K562 (cell line): ENCODE measurements at places on chromosomes 12 and 14.

DNA sequence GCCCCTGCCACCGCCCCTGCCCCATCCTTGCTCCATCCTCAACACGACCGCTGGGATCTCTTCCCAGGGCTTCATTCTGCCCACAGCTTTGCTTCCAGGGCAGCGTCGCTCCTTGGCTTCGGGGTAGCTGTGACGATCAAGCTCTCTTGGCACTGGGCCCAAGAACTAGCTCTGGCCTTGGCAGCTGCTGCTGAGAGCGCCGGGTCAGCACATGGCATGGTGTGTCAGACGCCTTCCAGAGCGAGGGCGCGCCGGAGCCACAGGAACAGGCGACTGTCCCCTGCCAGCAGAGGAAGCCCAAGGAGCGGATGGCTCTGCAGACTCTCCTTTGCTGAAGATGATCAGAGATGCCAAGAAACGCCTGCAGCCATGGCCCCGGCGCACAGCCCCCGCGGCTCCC, 15.9 kb downstream of the RAB35 start:
- H3K27ac ChIP-seq: no peak overlapping the region
- H3K36me3 ChIP-seq: peaks cover 92% of the 10 kb centered on the region; the same call in 2 of the 3 replicates
- no peak overlapping the region for H3K4me3 ChIP-seq

GRCh38 chr12:122265476-122265875, 818 bp downstream of the VPS33A start:
- H3K4me3 ChIP-seq: peak overlapping the region; percentile 85
- peaks cover 24% of the 10 kb centered on the region; the same call in 2 of the 3 replicates for H3K36me3 ChIP-seq
- H3K4me1 ChIP-seq: peaks cover 12% of the 10 kb centered on the region; the same call in 1 of the 2 replicates
- no peaks in the 10 kb centered on the region for H3K27me3 ChIP-seq
- H3K27ac ChIP-seq: peak overlapping the region; percentile 79
- no peak for DNase-seq

DNA sequence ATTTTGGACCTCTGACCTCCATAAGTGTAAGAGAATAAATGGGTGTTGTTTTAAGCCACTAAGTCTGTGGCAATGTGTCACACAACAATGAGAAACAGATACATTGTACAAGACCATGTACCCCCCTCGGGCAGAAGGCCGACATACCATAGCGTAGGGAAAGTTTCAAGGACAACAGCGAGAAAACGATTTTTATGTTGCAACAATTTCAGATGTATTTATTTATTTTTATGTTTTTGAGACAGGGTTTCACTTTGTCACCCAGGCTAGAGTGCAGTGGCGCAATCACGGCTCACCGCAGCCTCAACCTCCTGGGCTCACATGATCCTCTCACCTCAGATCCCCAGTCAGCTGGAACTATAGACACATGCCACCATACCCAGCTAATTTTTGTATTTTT, 136.4 kb upstream of the NCOR2 start:
- DNase-seq: no peak
- no peaks in the 10 kb centered on the region for H3K4me1 ChIP-seq
- no peak overlapping the region for H3K4me3 ChIP-seq
- H3K36me3 ChIP-seq: no peaks in the 10 kb centered on the region

DNA sequence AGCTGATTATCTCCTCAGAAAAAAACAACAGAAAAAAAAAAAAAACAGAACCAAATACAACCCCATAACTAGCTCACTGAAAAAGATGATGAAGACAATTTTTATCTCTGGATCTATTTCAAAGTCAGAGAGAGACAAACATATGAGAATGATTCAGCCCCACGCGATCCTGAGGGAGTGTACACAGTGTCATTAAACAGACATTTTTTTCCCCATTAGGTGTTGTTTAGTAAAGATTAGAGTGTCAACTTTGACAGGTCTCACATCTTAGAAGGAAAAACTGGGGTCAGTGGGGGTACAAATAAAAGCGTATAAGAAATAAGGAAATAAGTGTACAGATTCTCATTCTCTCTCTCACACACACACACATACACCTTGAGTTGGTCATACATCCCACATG, 635.4 kb downstream of the NRXN3 start:
- no peak overlapping the region for H3K27ac ChIP-seq
- DNase-seq: no peak
- no peaks in the 10 kb centered on the region for H3K36me3 ChIP-seq
- H3K4me3 ChIP-seq: no peak overlapping the region
- H3K4me1 ChIP-seq: no peaks in the 10 kb centered on the region
- no peaks in the 10 kb centered on the region for H3K27me3 ChIP-seq

DNA sequence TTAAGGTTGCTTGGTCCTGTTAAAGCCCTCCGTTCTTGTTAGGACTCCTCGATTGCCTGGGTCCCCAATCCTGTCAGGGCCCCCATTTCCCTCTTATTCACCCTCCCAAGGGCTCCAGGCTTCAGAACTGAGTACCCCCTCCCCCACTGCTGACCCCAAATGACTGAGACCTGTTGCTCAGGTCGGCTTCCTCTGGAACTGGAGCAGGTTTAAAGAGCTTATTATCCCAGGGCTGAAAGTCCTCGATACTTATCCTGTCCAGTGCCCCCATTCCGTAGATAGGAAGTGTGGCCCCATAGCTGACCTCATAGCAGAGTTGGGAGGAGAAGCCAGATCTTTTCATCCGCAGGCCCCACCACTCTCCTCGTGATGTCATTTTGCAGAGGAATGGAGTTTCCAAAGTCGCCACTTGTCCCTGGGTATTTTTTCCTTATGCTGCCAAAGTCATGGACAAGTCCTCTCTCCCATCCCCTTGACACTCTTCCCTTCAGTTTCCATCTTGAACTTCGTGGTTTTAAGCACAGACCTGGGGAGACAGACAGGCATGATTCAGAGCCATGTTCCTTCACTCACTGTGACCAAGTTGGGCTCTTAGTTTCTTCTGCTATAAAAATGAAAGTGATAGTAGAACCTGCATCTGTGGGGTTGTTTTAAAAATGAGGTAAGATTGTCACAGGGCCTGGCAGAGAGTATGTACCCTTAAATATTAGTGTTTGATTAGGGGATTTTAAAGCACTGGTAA, 1.2 kb downstream of the USP30 start:
- peaks cover 5% of the 10 kb centered on the region; the same call in 1 of the 3 replicates for H3K36me3 ChIP-seq
- H3K27ac ChIP-seq: peak overlapping the region; percentile 63
- H3K4me1 ChIP-seq: no peaks in the 10 kb centered on the region; the same call in 1 of the 2 replicates

GRCh38 chr12:116421785-116422538, 137.2 kb upstream of the MAP1LC3B2 start:
- peaks cover 12% of the 10 kb centered on the region for H3K4me1 ChIP-seq
- no peaks in the 10 kb centered on the region for H3K36me3 ChIP-seq
- H3K4me3 ChIP-seq: no peak overlapping the region
- H3K27ac ChIP-seq: no peak overlapping the region
- no peaks in the 10 kb centered on the region for H3K27me3 ChIP-seq

DNA sequence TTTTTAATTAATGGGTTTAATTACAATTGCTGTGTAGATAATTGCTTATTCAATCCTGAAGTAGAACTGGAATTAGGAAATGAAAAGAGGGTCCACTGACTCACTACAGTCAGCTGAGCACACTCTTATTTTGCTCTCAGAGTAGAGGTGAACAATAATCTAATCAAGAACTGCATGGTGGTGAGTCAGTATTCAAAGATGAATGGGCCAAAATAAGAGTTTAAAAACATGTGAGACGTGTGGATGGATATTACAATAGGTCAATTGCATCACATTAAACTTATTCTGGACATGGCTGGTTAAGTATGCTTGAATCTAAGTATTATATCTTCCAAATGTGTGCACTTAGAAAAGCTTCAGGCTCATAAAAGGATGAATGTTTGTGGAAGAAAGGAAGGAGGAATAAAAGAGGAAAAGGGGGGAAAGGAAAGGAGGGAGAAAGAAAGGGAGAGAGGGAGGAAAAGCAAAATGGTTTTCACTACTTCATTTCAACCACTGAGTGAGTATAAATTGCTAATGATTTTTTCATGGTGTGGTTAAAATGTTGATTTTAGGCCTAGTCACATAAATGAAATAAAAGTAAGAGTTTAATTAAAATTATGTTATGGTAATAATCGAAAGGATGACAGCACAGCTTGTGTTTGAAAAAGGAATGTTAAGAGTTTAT, 27.0 kb upstream of the EEA1 start:
- H3K27ac ChIP-seq: no peak overlapping the region
- no peak for DNase-seq
- no peaks in the 10 kb centered on the region for H3K36me3 ChIP-seq
- H3K4me3 ChIP-seq: no peak overlapping the region
- no peaks in the 10 kb centered on the region for H3K4me1 ChIP-seq

GRCh38 chr12:22527999-22528398, 16.3 kb downstream of the C2CD5 start:
- peaks cover 43% of the 10 kb centered on the region for H3K36me3 ChIP-seq
- no peaks in the 10 kb centered on the region for H3K27me3 ChIP-seq
- H3K4me1 ChIP-seq: no peaks in the 10 kb centered on the region
- H3K27ac ChIP-seq: no peak overlapping the region
- DNase-seq: no peak

GRCh38 chr14:75521415-75522199, 662 bp upstream of the BATF start:
- peaks cover 4% of the 10 kb centered on the region for H3K4me1 ChIP-seq
- DNase-seq: no peak
- H3K4me3 ChIP-seq: no peak overlapping the region
- peaks cover 23% of the 10 kb centered on the region for H3K27me3 ChIP-seq
- H3K27ac ChIP-seq: no peak overlapping the region

DNA sequence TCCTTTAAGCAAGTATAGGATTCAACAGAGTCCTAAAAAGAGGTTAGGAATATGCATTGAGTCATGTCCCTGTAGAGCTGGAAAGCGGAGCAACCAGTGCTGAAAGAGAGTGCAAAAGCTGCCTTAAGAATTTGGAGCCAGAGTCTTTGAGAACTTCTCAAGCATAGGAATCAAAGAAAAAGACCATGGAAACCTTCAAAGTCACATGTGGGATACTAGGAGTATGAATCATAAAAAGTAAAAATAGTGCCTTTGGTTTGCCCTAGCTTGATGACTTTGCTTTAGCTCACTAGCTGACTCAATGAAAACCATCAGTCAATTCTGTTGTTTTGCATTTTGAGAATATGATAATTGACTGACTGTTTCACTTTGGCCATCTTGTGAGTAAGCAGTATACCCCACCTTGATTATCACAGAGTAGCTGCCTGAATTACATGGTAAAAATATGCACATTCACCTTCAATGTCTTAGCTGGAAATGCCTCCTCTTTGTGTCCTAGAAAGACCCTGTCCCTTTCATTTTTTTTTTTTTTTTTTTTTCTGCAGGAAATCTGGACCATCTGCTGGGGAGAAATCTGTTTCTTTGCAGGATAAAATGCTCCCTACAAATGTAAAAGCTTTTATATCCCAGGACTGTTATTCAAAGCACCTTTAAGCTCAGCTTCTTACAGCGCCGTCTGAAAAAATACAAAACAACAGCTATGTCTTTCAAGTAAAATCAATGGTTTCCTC, 248.6 kb upstream of the KRR1 start:
- H3K27me3 ChIP-seq: no peaks in the 10 kb centered on the region
- DNase-seq: no peak
- no peak overlapping the region for H3K4me3 ChIP-seq

DNA sequence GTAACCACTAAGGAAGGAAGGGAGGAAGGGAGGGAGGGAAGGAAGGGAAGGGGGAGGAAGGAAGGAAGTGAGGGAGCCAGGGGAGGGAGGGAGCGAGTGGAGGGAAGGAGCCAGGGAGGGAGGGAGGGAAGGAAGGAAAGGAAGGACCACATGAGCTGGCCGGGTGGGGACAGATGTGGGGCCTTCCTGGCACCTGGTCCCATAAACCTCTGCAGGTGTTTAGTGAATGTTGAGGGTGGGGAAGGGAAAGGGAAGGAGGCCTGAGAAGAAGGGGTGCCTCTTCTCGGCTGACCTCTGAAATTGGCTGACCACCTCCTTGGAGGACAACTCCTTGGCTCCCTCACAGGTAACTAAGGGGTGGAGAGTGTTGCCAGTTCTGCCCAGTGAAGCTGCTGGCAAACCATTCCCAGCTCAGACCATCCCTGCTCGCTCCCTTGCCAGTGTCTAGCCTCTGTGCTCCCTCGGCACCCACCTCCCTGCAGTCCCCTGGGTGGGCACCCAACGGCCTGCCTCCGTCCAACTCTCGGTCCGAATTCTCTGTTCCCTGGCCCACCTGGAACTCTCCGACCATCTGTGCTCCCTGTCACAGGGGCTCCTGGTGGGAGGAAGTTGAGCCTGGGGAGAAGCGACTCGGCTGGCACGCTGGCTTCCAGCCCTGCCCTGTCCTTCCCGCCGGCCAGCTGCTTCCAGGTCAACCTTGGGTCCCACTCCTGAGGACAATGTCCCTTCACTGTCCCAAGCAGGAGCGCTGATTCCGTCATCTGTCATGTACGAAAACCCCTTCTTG, 12.2 kb upstream of the PPP1R13B start:
- H3K4me3 ChIP-seq: no peak overlapping the region
- H3K27ac ChIP-seq: no peak overlapping the region
- no peaks in the 10 kb centered on the region for H3K36me3 ChIP-seq
- H3K27me3 ChIP-seq: peaks cover 18% of the 10 kb centered on the region
- DNase-seq: no peak
- H3K4me1 ChIP-seq: no peaks in the 10 kb centered on the region

- H3K36me3 ChIP-seq: no peaks in the 10 kb centered on the region
- no peaks in the 10 kb centered on the region for H3K27me3 ChIP-seq
- no peak overlapping the region for H3K4me3 ChIP-seq
- H3K27ac ChIP-seq: no peak overlapping the region
- peak; percentile 14 for DNase-seq
Observed at GRCh38 chr14:20711685-20712084, 23.1 kb downstream of the ANG start.

DNA sequence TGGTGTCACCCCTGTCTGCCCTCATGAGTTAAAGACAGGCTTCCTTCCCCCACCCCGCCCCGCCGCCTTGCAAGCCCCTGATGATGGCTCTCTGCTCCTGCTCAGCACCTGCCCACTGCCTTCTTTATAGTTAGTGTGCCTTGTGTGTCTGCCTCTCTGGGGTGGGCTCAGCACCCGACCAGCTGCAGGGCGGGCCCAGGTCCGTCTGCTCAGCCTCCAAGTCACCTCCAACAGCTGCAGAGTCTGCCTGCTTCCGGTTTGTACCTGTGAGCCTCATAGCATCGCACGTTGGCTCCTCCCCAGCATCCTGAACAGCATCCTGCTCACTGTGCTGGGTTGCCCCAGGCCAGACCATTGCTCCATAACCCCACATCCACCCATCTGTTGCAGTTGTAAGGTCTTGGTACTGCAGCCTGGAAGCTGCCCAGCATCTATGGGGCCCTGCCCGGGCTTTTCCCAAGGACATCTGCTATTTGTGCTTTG, 3.5 kb downstream of the TGFB3 start:
- no peaks in the 10 kb centered on the region; the same call in 2 of the 3 replicates for H3K4me1 ChIP-seq
- no peak overlapping the region for H3K27ac ChIP-seq
- DNase-seq: no peak
- H3K27me3 ChIP-seq: no peaks in the 10 kb centered on the region

- no peaks in the 10 kb centered on the region for H3K36me3 ChIP-seq
- peaks cover 23% of the 10 kb centered on the region for H3K27me3 ChIP-seq
- no peak overlapping the region for H3K4me3 ChIP-seq
- no peaks in the 10 kb centered on the region for H3K4me1 ChIP-seq
Observed at GRCh38 chr12:101564912-101565311, 29.9 kb upstream of the MYBPC1 start.

GRCh38 chr14:61803755-61804154, 41.5 kb downstream of the SNAPC1 start:
- H3K4me3 ChIP-seq: no peak overlapping the region
- no peaks in the 10 kb centered on the region for H3K4me1 ChIP-seq
- H3K36me3 ChIP-seq: no peaks in the 10 kb centered on the region
- no peaks in the 10 kb centered on the region for H3K27me3 ChIP-seq
- no peak for DNase-seq
